ENCODE measurements at places on chromosomes 5 and 9.

- no peak for DNase-seq
Observed at GRCh38 chr5:124735169-124735858, 11.1 kb downstream of the ZNF608 start.

DNA sequence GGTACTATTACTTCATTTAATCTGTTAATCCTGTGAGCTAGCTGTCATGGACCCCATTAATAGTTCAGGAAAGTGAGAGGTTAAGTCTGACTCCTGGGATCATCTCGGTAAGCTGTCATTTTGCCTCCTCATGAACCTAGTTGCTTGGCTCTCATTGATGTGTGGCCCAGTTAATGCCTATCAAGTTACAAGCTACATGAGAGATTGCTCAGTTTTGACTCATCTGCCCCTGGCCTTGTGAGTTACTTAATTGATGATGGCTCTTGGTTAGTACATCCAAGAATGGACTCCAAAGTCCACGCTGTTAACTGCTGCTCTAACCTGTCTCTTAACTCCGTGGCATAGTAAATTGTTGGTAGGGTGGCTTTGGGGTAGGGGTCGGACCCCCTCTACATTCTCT is 23.9 kb downstream of the LARP1 start:
- DNase-seq: no peak

DNA sequence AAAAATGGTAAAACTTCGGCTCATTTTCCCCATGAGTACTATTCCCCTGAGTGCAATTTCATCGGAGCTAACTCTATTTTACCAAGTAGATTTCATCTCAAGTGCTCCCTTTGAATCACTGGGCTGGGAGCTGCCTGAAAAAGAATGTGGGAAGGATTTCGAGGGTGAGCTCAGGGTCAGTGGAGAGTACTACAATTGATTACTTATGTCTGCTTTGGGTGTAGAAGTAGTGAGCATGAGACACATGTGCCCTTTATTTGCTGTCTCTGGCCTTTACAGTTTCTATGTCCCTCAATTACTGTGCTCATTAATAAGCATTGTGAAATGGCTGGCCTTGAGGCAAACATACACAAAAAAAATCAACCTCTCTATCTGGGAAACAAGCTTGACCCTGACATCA is 172.7 kb upstream of the RFX3 start:
- DNase-seq: no peak

GRCh38 chr5:80411589-80412219 is 3.8 kb downstream of the ZFYVE16 start:
- DNase-seq: no peak

GRCh38 chr9:126148994-126149393 is 177.6 kb upstream of the MVB12B start:
- DNase-seq: no peak

DNA sequence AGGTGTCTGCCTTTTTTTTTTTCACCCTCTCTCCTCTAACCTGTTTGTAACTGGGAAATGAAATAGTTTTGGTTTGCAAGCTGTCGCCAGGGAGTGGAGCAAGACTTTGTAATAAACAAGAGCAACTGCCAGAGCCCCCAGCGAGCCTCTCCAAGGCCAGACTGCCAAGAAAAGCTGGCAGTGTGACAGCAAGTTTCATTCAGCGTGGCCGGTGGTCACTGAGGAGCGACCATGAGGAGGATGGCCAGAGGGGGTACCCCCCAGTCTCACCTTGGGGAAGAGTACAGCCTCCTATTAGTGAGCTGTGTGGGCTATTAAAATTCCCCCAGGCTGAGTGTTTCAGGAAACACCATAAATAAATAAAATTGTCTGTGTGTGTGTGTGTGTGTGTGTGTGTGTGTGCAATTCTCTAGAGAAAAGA is 49.9 kb downstream of the ZFAND5 start:
- peak; percentile 23 for DNase-seq

DNA sequence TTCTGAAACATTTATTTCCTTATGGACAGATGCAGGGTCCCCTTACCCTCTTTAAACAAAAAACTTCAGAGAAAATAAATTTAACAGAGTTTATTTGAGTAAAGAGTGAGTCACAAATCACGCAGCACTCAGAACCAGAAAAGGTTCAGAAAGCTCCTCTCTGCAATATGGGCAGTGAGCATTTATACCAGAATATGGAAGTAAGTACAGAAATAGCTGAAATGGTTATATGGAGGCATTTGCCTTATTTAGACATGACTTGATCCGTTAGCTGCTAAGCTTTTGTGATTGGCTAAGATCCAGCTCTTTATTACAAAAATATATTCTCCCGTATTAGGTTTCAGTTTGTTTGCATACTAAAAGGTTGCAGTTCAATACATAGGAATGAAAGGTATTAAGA is 1554.1 kb downstream of the EFNA5 start:
- DNase-seq: no peak

DNA sequence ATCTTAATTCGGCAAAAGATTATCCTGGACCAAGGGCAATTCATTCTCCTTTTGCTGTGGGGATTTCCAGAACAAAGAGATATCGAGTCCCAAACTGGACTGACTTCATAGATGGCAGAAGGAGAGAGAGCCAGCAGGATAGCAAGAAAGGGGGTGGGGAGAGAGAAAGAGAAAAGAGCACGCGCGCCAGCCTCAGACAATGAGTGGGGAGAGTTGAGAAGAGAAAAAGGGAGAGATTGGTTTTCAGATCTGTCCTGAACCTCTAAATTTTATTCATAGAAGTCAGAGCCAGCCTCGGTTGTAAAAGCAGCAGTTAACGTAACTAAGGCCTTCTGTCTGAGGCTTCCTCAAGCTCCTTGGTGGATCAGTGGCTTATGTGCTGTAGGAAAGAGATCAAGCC is 55.3 kb upstream of the ALDH1B1 start:
- no peak for DNase-seq

GRCh38 chr5:13698885-13699284 is 245.6 kb downstream of the DNAH5 start:
- no peak for DNase-seq

DNA sequence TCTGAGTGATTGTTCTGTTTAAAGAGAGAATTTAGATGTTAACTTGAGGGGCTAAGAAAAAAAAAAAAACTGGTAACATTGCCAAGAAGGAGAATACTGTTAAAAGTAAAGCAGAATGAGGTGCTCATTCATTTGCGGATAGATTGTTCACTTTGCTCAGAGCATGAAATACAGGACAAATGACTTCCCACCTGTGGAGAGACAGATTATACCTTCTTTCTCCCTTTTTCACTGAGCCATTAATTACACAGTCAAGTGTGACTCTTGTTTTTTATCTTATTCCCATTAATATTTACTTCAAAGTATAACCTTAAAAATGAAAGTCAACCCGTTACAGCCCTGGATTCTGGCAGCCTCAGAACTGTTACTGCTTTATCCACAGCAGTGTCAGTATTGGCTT is 264.5 kb downstream of the TAF11L14 start:
- no peak for DNase-seq

GRCh38 chr9:7710686-7711085 is 88.9 kb downstream of the DMAC1 start:
- DNase-seq: no peak

DNA sequence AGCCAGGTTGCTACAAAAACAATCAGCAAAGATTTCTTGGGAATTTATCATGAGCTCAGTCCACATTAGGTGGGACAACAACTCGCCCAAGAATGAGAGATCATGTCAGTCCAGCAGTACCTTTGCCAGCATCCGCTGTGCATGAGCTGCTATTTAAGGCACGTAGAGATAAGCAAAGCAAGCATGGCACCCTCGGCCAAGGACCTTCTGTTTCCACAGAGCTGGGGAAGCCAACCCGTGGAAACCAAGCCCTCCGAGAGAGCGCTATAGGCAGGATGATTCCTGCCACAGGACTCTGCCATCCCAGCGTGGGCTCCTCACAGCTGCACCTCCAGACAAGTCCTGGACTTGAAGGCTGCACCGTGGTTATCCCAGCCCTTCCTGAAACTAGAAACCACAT is 189.5 kb upstream of the PPP1R26 start:
- no peak for DNase-seq

- no peak for DNase-seq
Observed at GRCh38 chr5:145068721-145069120, 766.4 kb downstream of the PRELID2 start.

DNA sequence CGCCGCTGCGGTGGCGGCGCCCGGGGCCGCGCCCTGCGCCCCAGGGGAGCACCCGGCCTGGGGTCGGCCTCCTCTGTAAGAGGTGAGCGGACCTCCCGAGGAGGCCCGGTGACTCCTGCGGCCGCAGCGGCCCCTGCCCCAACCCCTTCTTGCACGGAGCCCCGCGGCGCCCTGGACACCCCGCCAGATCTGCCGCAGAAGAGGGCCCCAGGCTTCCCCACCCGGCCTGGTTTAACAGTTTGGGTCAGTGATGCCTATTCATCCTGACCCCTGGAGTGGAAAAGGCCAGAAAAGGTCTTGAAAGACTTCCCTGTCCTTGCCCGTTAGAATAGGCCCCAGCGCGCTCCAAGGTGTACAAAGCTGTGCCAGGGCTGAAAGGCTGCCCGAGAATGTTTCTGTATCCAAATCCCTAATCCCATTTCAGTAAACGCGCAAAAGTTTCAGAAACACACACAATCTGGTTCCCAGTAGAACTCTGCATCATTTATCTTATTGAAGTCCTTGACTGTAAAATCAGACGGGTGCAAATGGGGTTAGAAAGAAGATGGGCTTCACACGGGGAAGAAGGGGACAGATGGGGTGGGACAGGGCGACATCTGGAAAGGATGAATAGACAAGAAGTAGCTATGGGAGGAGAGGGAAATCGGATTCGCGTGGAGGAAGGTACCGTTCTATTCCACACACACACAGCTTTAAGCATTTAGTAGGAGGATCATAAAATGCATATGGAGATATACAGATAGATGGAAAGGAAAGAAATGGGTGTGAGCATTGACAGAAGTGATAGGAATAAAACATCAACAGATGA is 1.1 kb upstream of the SSBP2 start:
- DNase-seq: peak; percentile 75

GRCh38 chr9:16335788-16336580 is 534.5 kb downstream of the BNC2 start:
- DNase-seq: no peak

DNA sequence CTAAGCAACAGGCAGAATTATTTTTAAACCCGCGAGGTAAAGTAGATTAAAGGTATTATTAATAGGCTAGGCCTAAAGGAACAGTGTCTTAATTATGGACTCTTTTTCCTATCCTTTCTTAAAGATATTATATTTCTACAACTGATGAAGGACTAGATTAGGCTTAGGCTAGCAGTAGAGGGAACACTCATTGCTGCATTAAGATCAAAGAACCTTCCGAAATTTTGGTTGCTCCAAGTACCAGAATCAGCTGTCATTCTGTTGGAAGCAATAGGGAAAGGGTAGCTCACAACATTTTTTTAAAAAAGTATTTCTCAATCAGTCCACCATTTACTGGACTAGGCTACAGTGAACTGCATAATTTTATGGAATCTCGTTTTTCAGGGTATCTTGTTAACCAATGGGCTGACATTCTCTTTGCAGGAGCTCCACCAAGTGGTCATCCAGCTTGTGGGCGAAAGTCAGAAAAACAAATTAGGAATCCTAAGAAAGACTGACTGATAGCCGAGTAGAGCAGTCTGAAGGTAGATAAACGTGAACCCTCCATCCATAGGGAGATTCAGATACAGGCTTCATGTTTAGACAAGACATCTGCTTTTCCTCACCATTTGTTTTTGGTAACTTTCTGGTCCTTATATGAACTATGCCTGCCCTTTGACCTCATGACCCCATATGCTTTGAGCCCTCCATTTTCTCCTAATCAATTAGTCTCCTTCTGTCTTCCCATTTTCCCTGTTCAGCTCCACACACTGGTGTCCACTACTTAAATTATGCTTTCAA is 103.6 kb upstream of the CHD1 start:
- peak; percentile 4 for DNase-seq

GRCh38 chr9:79809931-79810330 is 238.2 kb downstream of the TLE4 start:
- DNase-seq: no peak

Measured in C1 segment of cervical spinal cord (tissue), 14 donors.